ENCODE measurements at places on chromosomes 11 and 22.

DNA sequence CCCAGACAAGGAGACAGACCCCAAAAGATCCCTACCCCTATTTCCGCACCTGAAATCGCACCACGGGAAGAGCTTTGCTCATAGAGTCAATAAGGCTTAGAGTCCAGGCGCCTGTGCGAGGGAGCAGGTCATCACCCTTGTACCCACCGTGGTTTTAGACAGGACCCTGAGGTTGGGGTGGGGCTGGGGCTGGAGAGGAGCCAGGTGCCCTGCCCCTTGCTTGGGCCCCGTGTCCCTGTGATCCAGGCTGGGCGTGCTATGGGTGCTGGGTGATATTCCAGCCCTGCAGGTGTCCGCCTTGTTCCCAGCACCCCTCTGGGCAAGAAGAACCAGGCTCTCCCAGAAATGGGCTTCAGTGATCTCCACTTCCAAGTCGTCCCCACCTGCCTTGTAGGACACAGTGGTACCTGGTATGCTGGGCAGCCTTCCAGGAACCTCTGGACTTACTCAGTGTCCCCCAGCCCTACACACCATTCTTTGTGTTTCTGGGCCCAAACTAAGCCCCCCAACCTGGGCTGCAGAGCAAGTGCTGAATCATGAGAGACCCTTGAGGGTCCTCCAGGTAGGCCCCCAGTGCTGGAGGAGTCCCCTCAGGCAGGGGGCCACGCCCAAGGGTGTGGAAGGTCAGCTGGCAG, 4.5 kb downstream of the CD81 start:
- DNase-seq: no peak

GRCh38 chr11:30861064-30861463, 274.9 kb upstream of the MPPED2 start:
- no peak for DNase-seq

DNA sequence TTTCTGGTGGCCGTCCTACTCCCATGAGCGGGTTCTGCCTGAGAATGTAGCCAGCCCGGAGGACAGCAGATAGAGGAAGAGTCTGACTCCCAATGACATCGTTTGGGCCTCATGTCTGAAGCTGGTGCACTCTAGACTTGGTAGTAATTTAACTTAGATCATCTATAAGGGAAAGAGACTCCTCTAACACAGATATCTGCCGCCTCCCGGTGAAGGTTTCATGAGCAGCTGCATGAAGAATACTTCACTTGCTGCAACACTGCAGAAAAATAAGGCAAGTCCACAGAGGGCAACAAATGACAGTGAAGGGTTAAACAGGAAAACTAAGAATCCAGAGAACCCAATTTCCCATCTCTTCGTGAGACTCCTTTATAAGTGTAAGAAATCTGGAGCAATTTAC, 5.9 kb upstream of the ARL2 start:
- DNase-seq: no peak

- no peak for DNase-seq
These were observed 204.9 kb downstream of the CTTN start for GRCh38 chr11:70603114-70603755.

- peak; percentile 88 for DNase-seq
These were observed 56.1 kb downstream of the AMBRA1 start for GRCh38 chr11:46537537-46538295.

- no peak for DNase-seq
These were observed 294.3 kb downstream of the OPCML start for GRCh38 chr11:133238027-133238426.

- no peak for DNase-seq
These were observed 114.2 kb upstream of the PARVA start for GRCh38 chr11:12263141-12263693.

GRCh38 chr11:3154001-3154599, 11.0 kb downstream of the OSBPL5 start:
- no peak for DNase-seq

DNA sequence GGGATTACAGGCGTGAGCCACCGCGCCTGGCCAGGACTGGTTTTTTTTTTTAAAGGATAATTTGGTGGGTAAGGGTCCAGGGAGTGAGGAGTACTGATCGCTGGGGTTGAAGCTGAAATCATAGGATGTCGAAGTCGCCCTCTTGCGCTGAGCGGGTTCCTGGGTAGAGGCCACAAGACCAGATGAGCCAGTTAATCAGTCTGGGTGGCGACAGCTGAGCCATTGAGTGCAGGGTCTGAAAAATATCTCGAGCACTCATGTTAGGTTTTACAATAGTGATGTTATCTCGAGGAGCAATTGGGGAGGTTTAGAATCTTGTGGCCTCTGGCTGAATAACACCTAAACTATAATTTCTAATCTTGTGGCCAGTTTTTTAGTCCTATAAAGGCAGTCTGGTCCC, 7.8 kb downstream of the APOL5 start:
- DNase-seq: no peak

- DNase-seq: no peak
These were observed 88.9 kb downstream of the BMAL1 start for GRCh38 chr11:13366266-13367026.

DNA sequence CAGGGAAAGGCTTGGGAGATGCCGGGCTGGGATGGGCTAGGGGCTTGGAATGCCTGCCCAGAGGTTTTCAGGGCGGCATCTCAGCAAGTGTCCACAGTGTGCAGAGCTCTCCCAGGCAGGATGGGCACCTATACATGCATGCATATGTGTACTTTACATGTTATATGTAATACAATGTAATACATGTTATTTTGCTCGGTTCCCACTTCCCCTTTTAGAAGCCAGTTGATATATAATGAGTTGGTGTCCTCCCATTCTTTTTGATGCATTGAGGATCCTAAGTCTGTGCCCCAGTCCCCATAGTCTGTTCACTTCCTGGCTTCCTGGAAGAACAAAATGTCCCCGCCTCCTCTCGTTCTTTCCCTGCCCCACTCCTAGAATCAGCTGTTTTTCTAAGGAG, 20.1 kb upstream of the EIF3D start:
- DNase-seq: no peak

GRCh38 chr22:50208939-50209892, 8.4 kb downstream of the SELENOO start:
- no peak for DNase-seq

GRCh38 chr11:13141731-13142709, 132.9 kb downstream of the RASSF10 start:
- DNase-seq: no peak

DNA sequence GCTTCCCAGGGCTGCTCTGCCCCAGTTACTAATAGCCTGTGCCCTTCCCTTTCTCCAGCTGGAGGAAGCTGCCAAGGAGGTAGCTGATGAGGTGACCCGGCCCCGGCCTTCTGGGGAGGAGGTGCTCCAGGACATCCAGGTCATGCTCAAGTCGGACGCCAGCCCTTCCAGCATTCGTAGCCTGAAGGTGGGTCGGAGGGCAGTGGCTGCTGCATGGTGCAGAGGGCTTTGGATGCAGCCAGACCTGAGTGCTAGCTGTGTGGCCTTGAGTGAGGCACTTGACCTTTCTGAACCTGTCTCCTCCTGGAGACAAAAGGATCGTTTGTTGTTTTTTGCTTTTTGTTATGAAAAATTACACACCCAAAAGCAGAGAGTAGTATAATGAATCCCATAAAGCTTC, 3.4 kb downstream of the MCM5 start:
- DNase-seq: no peak

GRCh38 chr11:121723246-121723741, 270.5 kb upstream of the SORL1-AS1 start:
- no peak for DNase-seq

- no peak for DNase-seq
These were observed 6.3 kb downstream of the FXYD2 start for GRCh38 chr11:117818041-117818873.

Data from NCI-H526 treated with DMSO at 0.1 percent for 48 hours (cell line).